ENCODE measurements at places on chromosomes 5 and 9.

- DNase-seq, result no peak
Observed at GRCh38 chr5:62413711-62414110, 1.1 kb downstream of the IPO11 start.

GRCh38 chr5:24904981-24905517 is 260.3 kb upstream of the CDH10 start:
- peak; percentile 24 for DNase-seq

DNA sequence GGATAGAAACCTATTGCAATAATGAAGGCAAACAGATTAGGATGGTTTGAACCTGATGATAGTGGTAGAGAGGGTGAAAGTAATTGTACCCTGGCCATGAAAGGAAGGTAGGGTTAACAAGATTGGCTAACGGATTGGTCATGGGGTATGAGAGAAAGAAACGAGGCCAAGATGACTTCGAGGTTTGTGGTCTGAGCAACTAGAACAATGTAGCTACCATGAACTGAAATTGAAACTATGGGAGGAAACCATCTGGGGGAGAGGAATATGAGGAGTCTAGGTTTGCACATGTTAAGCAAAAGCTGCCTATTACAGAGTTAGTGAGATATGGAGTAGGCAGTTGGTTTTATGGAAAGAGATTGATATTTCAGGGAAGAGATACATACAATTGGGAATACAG is 406.0 kb downstream of the PRELID2 start:
- no peak for DNase-seq

DNA sequence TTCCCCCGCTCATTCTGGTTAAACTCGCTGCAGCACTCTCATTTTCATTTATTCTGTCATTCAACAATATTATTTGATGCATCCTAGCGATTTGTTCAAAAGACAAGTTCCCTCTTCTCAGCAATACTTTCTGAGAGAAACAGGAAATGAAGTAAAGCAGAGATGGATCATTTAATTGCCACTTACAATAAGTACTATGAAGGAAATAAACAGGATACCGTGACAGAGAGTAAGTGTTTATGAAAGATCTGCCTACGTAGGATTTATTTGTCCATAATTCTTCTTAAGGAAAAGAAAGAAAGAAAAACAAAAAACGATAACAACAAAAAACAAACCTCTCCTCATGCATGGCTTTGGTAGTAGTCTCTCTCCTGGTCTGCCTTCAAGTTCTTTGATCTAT is 406.8 kb upstream of the ZNF608 start:
- no peak for DNase-seq

GRCh38 chr9:103997856-103998370 is 96.2 kb upstream of the SMC2 start:
- no peak for DNase-seq

DNA sequence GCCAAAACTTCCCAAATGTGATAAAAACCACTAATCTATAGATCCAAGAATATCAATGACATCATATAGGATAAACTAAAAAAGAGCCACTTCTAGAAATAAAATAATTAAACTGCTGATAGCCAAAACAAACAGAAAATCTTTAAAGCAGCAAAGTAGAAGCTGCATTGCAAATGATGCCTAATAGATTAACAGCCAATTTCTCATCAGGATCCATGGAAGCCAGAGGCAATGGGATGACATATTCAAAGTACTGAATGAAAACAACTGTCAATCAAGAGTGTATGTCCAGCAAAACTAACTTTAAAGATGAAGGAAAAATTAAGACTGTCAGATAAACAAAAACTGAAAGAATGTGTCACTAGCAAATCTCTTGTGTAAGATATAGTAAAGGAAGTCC is 224.8 kb downstream of the PSAT1 start:
- DNase-seq, result no peak

- no peak for DNase-seq
Observed at GRCh38 chr9:82467436-82467835, 478.9 kb downstream of the SPATA31D1 start.

DNA sequence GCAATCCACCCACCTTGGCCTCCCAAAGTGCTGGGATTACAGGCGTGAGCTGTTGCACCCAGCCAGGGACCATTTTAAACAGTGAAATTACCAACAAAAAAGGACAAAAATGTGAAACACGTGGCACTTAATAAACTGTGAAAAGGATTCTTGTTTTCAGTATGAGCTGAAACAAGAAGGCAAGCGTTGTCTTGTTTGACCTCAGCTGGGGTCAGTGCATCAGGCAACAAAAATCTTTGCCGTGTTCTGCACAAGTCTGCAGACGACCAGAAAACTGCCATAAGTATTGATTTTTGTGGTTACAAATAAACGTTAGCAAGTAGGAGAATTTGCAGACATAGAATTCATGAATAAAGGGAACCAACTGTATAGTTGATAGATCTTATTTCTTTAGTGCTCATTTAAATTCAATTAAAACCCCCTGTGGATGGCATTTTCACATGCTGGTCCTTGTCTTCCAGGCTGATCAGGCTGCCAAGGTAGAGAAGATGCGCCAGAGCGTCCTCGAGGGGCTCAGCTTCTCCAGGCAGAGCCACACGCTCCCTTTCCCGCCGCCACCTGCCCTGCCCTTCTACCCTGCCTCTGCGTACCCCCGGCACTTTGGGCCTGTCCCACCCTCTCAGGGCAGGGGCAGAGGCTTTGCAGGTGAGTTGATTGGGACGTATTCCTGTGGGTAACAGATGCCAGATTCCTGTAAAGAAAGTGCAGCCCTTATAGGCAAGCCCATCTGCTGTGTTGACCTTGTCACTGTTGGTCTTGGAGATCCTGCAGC is 18.8 kb upstream of the PHF2 start:
- DNase-seq, result no peak

DNA sequence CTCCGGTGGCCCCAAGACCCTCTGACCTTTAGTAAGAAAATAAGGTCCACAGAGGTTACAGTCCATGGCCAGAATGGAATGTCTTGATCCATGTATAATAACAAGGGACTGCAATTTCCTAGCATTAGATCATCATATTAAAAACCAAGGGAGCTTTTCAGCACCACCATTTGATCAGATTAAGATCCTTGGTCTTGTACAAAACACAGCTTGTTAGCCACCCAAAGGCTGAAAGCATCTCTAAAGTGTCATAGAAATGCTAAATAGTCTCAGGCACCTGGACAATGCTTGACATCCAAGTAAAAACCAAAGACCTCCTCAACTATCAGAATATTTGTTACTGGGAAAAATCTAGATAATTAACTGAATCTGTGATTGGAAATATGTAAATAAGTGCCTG is 50.3 kb upstream of the VPS13A start:
- DNase-seq, result no peak

GRCh38 chr9:87122947-87123685 is 175.8 kb upstream of the GAS1 start:
- peak; percentile 94 for DNase-seq

DNA sequence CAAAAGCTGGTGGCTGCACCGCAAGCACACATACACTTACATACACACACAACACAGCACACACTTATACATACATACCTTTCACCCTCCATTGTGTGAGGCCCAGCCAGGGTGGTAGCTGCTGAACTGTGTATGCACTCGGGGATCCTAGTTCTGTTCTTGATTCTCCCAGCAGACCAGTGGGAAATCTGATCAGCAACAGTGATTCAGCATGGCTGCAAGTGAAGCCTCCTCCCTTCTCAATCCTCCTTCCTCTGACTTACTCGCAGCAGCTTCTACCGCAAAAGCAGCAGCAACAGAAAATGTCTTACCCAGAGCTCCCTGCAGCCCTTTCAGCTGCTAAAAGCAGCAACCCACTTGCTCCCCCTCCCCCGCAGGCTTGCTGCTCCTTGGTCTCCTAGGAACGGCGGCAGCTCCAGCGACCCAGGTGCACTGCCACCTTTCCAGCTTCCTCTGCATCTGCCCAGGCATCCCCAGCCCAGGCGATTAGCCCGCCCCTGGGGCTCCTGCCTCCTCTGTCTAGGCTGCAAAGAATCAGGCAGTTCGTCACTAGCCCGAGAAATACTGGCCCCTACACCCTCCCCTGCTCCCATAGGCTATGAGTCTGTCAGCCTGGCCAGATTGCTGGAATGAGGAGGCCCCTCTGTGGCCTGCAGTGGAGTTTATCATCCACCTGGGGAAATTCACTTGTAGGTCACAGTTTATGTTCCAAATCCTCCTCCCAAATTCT is at the start of gene KLHL3:
TSS of gene KLHL3 (minus strand) at position 535 of the 730 bp plus-strand sequence. CDS start at position 92, 443 bp downstream.
- peak; percentile 54 for DNase-seq

GRCh38 chr9:107627781-107628180 is 138.2 kb upstream of the KLF4 start:
- no peak for DNase-seq

DNA sequence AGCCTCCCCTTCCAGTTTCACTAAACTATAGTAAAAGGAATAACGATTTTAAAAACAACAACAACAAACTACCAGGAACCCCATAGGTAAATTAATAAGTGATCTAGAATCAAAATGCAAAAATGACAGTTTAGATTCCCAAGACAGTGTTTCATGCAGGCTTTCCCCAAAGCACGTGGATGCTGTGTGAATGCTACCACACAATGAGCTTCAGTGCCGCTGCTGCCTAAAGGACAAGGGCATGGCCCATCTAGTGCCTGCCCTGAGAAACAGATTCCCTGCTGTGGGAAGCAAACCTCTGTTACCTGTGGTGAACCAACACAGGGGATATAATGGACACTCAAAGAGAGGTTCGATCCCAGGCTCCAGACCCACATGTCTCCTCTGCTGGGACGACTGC is 23.7 kb upstream of the CKMT2 start:
- DNase-seq, result no peak

GRCh38 chr5:143309661-143310431 is 93.6 kb downstream of the NR3C1 start:
- peak; percentile 48 for DNase-seq

DNA sequence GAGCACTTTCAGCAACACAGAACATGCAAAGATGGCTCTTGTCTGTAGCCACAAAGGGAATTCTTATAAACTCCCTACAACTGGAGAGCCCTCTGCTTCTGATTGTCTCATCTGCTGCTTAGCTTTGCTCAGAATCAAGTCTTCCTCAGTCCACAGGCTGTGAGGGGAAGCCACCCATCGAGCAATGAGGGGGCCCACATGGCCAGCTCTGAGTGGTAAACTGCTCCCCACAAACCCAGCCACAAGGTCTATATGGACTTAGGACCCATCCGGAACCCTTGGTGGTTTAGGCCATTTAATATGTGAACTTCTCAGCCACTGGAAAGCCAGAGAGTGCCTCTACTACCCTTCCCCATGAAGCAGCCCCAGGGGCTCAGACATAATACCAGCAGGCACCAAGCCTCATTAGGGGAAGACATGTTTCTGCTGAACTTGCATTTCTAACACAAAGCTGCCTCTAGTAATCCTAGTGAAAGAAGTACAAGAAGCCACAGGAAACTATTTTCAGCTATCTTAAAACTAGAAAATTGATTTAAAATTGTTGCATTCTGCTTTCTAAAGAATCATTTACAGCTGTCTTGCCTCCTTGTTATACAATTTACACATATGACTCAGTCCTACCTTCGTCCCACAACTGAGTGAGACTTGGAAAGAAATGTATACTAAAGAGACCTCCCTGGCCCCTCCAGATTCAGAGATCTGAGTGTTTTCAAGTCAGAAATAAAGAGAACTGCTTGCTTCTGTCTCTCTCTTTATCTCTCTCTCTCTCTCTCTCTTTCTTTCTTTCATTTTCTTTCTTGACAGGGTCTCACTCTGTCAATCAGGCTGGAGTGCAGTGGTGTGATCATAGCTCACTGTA is 90.2 kb downstream of the ESM1 start:
- no peak for DNase-seq

- DNase-seq, result no peak
Observed at GRCh38 chr9:129356871-129357772, 179.1 kb upstream of the IER5L start.

DNA sequence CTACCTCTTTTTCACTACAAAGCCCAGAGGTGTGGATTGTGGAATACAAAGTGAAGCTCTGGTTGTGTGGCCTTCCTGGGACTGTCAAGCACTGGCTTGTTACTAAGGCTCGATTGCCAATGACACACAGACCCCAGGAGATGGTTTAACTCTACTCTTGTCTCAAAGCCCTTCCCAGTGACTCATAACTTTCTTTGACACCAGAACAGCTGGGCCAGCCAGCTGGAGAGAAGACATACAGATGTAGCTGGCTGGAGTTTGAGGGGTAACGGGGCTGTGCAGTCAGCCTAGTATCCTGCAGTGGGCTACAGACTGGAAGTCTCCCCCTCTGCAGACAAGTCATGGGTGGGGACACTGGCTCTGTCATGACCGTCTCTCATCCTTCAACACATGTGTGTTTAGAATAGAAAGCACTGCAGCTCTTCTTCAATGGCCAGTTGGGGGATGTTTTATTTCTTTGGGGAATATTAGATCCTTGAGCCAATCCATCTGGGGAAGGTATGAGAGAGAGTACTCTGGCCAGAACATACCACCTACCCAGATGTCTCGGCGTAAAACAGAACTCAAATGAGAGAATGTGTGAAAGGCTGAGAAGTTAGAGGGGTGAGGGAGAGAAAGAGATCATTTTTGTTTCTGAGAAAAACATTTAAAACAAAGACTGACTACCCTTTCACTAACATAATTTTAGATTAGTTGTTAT is 53.3 kb downstream of the SEMA6A start:
- no peak for DNase-seq

DNA sequence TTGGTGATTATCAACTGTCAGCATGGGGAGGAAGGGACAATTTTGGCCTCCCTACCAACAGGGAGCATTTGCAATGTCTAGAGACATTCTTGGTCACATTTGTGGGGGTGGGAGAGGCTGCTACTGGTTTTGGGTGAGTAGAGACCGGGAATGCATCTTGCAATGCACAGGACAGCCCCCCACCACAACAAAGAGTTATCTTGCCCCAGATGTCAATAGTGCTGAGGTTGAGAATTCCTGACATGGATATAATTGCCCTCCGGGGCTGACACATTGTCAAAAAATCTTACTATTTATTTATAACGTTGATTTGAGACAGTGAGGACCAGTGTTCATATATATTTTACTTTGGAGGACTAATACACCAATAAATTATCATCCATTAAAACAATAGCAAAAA is 316.1 kb downstream of the PSAT1 start:
- DNase-seq, result peak; percentile 53

DNA sequence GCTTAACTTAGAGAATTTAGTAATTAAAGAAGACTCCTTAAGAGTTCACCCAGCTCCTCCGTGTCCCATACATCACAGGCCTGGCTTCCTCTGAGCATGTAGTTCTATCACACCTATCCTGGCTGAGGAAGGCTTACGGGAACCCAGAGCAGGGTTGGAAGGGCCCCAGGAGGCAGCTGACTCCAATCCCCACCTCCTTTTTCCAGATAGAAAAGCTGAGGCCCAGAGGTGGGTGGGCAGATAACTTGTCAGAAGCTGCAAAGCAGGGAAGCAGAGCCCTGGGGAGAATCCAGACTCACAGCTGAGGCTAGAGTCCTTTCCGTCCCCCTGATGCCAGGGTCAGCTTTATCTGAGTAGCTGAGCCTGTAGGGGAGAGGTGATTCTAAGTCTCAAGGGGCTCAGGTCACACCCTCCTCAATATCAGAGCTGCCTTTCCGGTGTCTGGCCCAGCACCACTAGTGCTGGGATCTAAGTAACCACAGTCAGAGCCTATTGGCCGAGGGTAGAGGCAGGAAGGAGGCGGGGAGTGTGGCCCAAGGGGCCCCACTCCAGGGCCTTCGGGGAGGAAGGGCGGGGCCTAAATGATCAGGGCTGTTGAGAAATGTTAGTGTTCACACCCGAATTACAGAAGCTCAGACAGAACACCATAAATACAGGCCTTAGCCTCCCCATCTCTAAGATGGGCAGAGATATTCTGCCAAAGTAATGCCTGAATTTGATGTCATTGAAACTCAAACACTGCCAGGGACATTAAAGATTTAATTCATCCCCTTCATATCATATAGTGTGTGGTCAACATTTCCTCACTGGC is 9.9 kb downstream of the CCDC69 start:
- peak; percentile 19 for DNase-seq

GRCh38 chr5:132431632-132432031 is 58.9 kb downstream of the IRF1 start:
- DNase-seq, result no peak

GRCh38 chr5:34667705-34668104 is 11.6 kb downstream of the RAI14 start:
- no peak for DNase-seq
